GM12878 (cell line): ENCODE measurements at places on chromosomes 7 and 10. TPM values are rescaled to one million over a fixed set of nuclear protein-coding genes. Genes with fewer than 3 reads are reported as not detected.

Gene UNCX
- not detected in 2 replicates for total RNA-seq

Gene NCF1
- 144 and 146 TPM in 2 replicates for total RNA-seq

Gene DYDC2
- total RNA-seq = not detected in 2 replicates

Gene SERPINE1
- total RNA-seq = 0.46 and 0.66 TPM in 2 replicates

Gene CHN2
- total RNA-seq = 0.27 and 0.33 TPM in 2 replicates

Gene SUMF2
- total RNA-seq = 102 and 103 TPM in 2 replicates

Gene C10orf105
- total RNA-seq = 0.03 and 0.05 TPM in 2 replicates

- peak overlapping the region; percentile 28; the same call in 1 of the 2 replicates for H3K4me3 ChIP-seq
- peak overlapping the region; percentile 70 for H3K27ac ChIP-seq
- H3K4me1 ChIP-seq = peaks cover 33% of the 10 kb centered on the region
- DNase-seq = peak; percentile 49
- peaks cover 2% of the 10 kb centered on the region; the same call in 1 of the 2 replicates for H3K36me3 ChIP-seq
These were observed 17.3 kb downstream of the GPER1 start for GRCh38 chr7:1105189-1105588.

- no peaks in the 10 kb centered on the region for H3K36me3 ChIP-seq
- no peak overlapping the region for H3K4me3 ChIP-seq
- no peaks in the 10 kb centered on the region for H3K4me1 ChIP-seq
- no peak overlapping the region for H3K27ac ChIP-seq
These were observed 1.7 kb downstream of the EGFR start for GRCh38 chr7:55020466-55020871.

- peaks cover 20% of the 10 kb centered on the region; the same call in 1 of the 2 replicates for H3K36me3 ChIP-seq
- no peak overlapping the region for H3K4me3 ChIP-seq
- H3K4me1 ChIP-seq = no peaks in the 10 kb centered on the region
- H3K27me3 ChIP-seq = no peaks in the 10 kb centered on the region
These were observed 12.1 kb downstream of the OPN1SW start for GRCh38 chr7:128763541-128763940.

DNA sequence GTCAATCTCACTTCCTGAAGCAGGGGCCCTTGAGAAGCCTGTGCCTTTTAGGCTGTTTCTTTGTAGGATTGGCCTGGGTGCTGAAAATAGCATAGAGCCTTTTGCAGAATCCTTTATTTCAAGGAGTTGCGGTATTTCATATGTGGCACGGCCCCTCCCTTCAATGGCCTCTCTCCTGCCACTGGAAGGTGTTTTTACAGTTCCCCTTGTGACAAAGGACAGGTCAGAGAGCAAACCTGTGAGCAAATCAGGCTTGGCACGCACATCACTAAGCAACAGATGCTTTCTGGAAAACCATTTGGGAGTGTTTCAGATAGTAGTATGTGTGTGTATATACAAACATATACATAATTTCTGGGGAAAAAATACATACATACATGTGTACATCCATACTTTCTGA, 388.6 kb upstream of the C7orf33 start:
- no peak for DNase-seq
- H3K27ac ChIP-seq = no peak overlapping the region
- H3K4me1 ChIP-seq = no peaks in the 10 kb centered on the region
- no peaks in the 10 kb centered on the region for H3K36me3 ChIP-seq

DNA sequence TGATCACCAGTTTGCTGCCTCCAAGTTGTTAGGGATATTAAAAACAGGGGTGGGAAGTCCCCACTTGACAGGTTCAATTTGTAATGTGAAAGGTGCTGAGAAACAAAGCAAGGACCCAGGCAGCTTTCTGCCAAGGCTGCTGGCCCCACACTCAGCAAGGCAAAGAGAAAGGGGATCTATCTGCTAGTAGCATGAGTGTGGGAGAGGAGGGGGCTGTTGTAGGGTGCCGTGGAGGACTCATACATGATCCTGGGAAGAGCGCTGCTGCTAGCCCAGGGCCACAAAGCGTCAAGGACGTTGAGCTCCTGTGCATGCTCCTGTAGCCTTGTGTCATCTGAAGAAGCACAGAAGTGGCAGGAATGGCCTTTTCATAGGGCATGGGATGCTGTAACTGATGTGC, 96.5 kb upstream of the INSYN2A start:
- H3K4me1 ChIP-seq = no peaks in the 10 kb centered on the region
- H3K4me3 ChIP-seq = no peak overlapping the region
- H3K36me3 ChIP-seq = no peaks in the 10 kb centered on the region
- no peak for DNase-seq
- no peaks in the 10 kb centered on the region for H3K27me3 ChIP-seq

DNA sequence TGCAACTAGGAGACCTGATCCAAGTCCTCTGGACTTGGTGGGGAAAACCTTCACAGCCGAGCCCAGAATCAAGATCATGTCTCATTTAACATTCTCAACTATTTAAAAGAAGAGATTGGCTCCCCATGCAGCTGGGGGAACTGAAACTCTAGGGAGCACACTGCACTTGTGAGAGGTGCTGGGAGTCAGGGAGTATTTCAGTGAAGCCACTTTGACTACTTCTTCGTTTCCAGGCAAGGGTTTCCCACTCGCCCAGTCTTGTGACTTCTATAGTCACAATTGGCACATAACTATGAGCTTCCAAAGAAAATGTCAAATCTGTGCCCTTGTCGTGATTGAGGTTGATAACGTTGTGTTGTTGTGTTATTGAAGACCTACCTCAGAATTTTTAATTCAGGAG, 62.9 kb downstream of the AKR1B1 start:
- no peak for DNase-seq
- no peaks in the 10 kb centered on the region for H3K4me1 ChIP-seq
- H3K27me3 ChIP-seq = no peaks in the 10 kb centered on the region

DNA sequence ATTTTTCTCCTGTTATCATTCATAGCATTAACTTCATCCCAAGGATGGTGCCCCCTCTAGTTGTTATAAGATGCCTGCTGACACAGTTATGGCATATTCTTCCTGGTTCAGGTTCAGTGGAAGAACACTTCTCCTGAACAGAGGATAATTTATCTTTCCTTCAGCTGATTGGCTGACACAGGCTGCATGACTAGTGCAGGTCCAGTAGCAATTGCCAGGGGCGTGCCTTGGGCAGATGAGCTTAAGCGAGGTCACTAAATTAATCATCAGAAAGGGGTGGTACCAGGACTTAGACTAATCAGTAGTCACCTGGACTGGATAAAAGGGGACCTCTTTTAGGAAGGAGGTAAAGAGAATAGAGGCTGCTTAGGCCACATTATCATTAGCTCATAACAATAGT, 42.3 kb downstream of the BZW2 start:
- no peak overlapping the region for H3K4me3 ChIP-seq
- H3K27ac ChIP-seq = no peak overlapping the region
- no peak for DNase-seq
- H3K27me3 ChIP-seq = no peaks in the 10 kb centered on the region
